Gastrocnemius medialis (tissue), 4 donors: ENCODE measurements at places on chromosomes 2 and 18. TPM values are rescaled to one million over a fixed set of nuclear protein-coding genes. Genes with fewer than 3 reads are reported as not detected.

DNA sequence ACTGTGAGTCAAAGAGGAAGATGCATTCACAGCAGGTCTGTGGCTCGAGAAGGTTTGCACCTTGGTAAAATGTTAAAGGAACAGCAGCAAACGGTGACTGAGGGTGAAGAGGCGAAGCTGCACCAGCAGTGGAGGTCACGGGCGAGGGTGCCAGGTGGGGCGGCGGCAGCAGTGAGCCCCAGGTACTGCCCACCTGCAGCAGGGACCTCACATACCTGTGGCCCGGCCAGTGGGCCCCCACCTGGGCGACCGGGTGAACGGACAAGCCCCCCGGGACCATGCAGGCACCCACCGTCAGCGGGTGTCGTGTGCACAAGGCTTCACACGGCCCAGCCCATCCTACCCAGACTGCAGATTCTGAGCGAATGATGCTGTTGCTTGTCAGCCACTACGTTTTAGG is 23.6 kb upstream of the KCNG2 start:
- H3K27me3 ChIP-seq = peaks cover 18% of the 10 kb centered on the region
- no peak overlapping the region for H3K4me3 ChIP-seq
- no peak overlapping the region for H3K27ac ChIP-seq
- no peaks in the 10 kb centered on the region for H3K36me3 ChIP-seq

DNA sequence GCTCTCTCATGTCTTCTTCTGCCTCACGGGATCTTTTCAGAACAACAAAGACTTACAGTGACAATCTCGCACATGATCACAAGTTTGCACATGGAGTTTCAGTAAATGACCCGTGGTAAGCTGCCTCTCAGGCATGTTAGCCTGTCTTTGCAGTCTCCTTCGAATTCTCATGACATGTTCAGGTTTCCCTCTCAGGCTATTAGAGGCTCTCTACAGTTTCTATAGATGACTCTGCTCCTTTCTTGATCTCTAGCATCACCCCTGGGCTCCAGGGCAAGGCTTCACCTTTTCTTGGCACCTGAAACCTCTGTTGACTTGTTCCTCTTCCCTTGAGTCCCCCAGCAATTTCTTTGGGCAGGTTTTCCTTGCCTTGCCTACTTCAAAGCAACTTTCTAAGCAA is 23.0 kb downstream of the MPP4 start:
- H3K4me3 ChIP-seq = no peak overlapping the region
- no peaks in the 10 kb centered on the region for H3K4me1 ChIP-seq
- no peaks in the 10 kb centered on the region for H3K36me3 ChIP-seq
- no peak overlapping the region for H3K27ac ChIP-seq
- no peak for DNase-seq

DNA sequence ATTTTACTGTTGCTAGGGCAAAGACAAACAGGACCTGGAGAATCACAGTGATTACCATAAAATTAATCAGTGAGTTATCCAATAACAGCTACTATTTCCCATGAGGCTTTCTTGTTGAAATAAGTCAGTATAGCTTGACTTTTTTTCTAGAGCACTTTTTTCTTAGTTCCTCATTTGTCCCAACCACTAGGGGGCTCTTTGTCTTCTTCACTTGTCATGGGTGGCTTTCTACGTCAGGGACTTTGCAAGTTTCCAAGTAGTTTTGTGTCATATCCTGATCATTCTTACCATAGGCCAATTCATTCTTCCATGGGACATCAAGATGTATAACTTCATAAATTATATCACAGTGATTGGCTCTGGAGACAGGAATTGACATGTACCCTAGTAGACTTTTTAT is 1019.6 kb upstream of the PIK3C3 start:
- H3K27ac ChIP-seq = no peak overlapping the region
- H3K4me3 ChIP-seq = no peak overlapping the region

DNA sequence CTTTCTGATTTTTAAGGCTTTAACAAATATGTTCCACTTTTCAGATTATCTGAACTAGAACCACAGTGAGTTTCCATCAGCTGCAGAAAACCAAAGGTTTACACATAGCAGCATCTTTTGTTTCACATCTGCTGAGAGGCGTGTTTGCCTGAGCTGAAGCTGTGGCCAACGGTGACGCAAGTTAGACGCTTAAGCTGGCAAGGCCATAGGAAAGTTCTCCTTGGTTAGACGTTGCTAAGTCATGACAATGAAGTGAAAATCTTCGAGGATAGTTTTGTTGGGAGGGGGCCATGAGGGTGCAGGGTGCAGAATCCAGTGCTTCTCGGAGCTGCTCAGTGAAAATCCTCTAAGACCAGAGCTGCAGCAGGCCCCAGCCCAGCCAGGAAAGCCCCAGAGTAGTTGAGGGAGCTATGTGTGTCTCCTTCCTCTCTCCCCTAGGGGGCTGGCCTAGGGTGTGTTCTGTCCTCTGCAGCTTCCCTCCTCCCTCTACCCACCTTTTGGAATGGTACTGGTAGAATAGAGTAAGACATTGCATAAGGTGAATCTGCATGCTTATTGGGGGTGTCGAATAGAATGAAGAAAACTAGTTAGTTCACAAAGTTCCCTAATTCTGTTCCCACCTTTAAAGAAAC is 105.4 kb downstream of the FHOD3 start:
- H3K27me3 ChIP-seq = no peaks in the 10 kb centered on the region
- no peaks in the 10 kb centered on the region for H3K36me3 ChIP-seq
- H3K27ac ChIP-seq = peak overlapping the region; percentile 23
- H3K4me1 ChIP-seq = peaks cover 28% of the 10 kb centered on the region
- DNase-seq = peak; percentile 72

DNA sequence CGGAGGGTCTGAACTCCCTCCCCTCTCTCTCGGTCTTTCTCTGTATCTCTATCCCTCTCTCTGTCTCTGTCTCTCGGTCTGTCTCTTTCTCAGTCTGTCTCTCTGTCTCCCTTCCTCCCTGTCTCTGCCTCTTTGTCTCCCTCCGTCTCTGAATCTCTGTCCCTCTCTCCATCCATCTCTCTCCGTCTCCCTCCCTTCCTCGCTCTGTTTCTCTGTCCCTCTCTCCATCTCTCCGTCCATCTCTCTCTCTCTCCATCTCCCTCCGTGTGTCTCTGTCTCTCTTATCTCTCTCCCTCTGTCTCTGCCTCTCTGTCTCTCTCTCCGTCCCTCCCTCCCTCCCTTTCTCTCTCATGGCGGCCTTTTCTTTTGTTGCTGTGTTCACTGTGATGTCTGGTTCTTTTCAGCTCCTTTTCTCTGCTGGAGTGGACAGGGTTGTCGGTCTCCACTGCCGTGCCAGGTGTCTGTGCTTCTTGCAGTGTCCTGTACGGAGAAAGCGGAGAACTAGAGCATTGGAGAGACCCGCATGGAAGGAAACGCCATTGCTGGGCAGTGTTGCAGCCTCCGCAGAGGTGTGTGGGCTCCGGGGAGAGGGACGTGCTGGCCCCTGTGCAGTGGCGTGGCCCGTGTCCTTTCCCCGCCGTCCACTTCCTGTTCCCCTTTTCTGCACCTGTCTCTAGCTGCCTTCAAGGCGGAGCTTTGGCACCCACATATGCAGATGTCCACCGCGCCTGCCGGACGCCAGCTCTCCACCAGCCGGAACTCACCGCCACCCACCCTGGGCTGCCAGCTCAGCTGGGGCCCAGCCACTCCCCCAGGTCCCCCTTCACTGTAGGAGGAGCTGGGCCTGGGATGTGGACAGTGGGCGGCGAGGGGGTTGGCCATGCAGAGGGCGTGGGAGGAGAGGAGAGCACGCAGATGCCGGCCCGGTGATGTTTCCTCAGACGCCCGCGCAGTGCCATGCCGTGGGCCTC is 113.1 kb downstream of the NFATC1 start:
- H3K27me3 ChIP-seq = no peaks in the 10 kb centered on the region
- no peaks in the 10 kb centered on the region for H3K36me3 ChIP-seq
- peak overlapping the region; percentile 88 for H3K27ac ChIP-seq
- H3K4me3 ChIP-seq = peak overlapping the region; percentile 51
- H3K4me1 ChIP-seq = peaks cover 23% of the 10 kb centered on the region

LOXHD1 gene
- not detected for total RNA-seq

ANKRD30B gene
- total RNA-seq = not detected

PRSS56 gene
- 1.9 TPM for total RNA-seq

GRCh38 chr2:128322715-128323554 is 4.3 kb upstream of the HS6ST1 start:
- no peak for DNase-seq
- no peaks in the 10 kb centered on the region for H3K36me3 ChIP-seq
- H3K27ac ChIP-seq = peak overlapping the region; percentile 95
- no peaks in the 10 kb centered on the region for H3K27me3 ChIP-seq
- H3K4me1 ChIP-seq = peaks cover 13% of the 10 kb centered on the region

- no peaks in the 10 kb centered on the region for H3K27me3 ChIP-seq
- H3K27ac ChIP-seq = no peak overlapping the region
- no peak overlapping the region for H3K4me3 ChIP-seq
- H3K36me3 ChIP-seq = no peaks in the 10 kb centered on the region
These were observed 60.4 kb downstream of the GALNT1 start for GRCh38 chr18:35641916-35642315.

SEPTIN10 gene
- total RNA-seq = 34.2 TPM

GRCh38 chr2:56508662-56509061 is 324.9 kb downstream of the CCDC85A start:
- H3K4me3 ChIP-seq = no peak overlapping the region
- no peak for DNase-seq
- H3K27ac ChIP-seq = no peak overlapping the region
- no peaks in the 10 kb centered on the region for H3K4me1 ChIP-seq
- H3K27me3 ChIP-seq = no peaks in the 10 kb centered on the region

AOX1 gene
- total RNA-seq = 22.1 TPM

DNA sequence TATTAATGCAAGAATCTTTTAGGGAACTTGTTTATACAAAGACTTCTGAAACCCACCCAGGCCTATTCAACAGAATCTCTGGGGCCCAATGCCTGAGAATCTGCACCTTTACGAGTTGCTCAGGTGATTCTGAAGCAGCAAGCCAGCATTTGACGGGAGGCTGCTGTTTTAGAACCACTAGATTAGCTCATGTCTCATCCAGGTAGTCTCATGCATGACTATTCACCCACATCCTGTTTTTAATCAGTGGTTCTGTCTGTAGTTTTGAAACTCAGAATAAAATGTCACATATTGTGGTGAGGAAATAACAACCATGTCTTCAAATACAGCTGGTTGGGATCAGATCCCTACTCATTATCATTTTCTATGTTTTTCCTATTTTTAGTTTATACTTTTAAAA is 39.5 kb downstream of the CYTIP start:
- no peak overlapping the region for H3K4me3 ChIP-seq
- H3K36me3 ChIP-seq = no peaks in the 10 kb centered on the region
- no peak for DNase-seq
- no peak overlapping the region for H3K27ac ChIP-seq

BOLL gene
- 2.4 TPM for total RNA-seq

DNAJC5G gene
- total RNA-seq = not detected

- no peaks in the 10 kb centered on the region for H3K27me3 ChIP-seq
- peaks cover 18% of the 10 kb centered on the region for H3K4me1 ChIP-seq
- H3K27ac ChIP-seq = peak overlapping the region; percentile 2
These were observed 18.1 kb downstream of the CCDC141 start for GRCh38 chr2:179031731-179032408.

SPC25 gene
- total RNA-seq = not detected

- H3K27ac ChIP-seq = no peak overlapping the region
- H3K36me3 ChIP-seq = no peaks in the 10 kb centered on the region
- H3K4me3 ChIP-seq = no peak overlapping the region
- no peaks in the 10 kb centered on the region for H3K27me3 ChIP-seq
- no peaks in the 10 kb centered on the region for H3K4me1 ChIP-seq
These were observed 830.5 kb upstream of the KLHL29 start for GRCh38 chr2:22554453-22554852.

DNA sequence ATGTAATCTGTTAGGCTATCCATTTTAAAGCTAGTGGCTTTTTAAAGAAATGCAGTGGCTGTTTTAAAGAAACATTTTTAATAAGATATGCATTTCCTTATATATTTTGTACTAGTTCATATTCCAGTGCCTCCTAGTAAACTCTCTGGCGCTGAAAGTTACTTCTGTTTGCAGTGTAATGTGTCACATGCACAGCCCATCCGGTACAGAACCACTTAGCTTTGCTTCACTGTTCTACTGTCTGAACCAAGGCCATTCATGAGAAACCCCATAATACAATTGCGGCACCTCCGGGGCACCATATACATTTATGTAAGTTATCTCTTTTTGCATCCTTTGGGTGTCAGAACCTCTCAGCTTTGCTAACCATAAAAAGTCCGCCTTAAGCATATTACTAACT is 114.6 kb upstream of the KCTD1 start:
- no peaks in the 10 kb centered on the region for H3K36me3 ChIP-seq
- no peak overlapping the region for H3K4me3 ChIP-seq
- H3K27me3 ChIP-seq = peaks cover 19% of the 10 kb centered on the region
- no peak overlapping the region for H3K27ac ChIP-seq

DNA sequence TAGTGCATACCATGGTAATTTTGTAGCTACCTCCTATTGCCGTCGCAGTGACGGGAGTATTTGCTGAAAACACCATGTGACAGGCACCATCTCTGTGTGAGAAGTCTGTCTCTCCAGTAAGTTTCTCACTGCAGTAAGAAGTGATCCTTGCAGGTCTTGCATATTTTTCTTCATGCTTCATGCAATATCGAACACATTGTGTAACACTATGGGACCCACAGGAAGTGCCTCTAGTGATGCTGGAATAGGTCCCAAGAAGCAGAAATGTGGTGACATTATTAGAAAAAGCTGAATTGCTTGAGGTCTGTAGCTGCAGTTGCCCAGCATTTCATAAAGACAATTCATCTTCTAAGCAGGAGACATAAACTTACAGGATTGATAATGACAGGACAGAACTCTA is 167.6 kb downstream of the DCDC2C start:
- no peak overlapping the region for H3K4me3 ChIP-seq
- no peaks in the 10 kb centered on the region for H3K4me1 ChIP-seq
- H3K36me3 ChIP-seq = no peaks in the 10 kb centered on the region

DNA sequence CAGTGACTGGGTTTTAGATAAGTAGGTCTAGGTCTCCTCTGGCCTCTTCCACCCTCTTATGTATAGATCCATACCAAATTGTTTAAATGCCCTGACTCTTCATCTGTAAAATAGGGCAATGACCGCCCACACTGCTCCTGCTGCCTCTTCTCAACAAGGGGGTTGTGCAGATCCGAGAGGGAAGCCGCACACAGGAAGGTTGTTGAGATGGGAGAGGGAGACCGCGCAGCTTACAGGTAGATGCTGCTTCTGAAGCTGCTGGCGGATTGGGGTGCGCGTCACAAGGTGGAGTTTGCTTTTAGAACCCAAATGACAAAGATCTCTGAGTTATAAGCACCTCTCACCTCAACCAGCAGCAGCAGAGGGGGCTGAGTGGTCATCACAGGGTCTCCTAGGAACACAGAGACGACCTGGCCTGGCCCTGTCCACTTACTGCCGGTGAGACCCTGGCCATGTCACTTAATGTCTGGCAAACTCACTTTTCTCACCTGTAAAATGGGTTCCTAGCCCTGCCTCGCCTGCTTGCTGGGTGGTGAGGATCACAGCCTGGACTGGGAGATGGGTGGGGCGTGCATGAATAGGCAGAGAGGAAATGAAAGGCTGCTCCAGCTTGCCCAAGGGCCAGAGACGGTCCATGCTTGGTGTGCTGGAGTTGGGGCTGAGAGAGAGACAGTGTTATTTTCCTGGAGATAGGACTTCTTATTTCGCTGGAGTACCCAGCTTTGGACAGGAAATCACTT is 251.3 kb downstream of the EIPR1 start:
- no peaks in the 10 kb centered on the region for H3K4me1 ChIP-seq
- H3K4me3 ChIP-seq = no peak overlapping the region
- H3K27ac ChIP-seq = no peak overlapping the region
- H3K36me3 ChIP-seq = no peaks in the 10 kb centered on the region

CIDEA gene
- total RNA-seq = not detected

PSMA8 gene
- not detected for total RNA-seq
